ENCODE measurements at places on chromosomes 5 and 9. TPM values are rescaled to one million over a fixed set of nuclear protein-coding genes. Genes with fewer than 3 reads are reported as not detected.

DNA sequence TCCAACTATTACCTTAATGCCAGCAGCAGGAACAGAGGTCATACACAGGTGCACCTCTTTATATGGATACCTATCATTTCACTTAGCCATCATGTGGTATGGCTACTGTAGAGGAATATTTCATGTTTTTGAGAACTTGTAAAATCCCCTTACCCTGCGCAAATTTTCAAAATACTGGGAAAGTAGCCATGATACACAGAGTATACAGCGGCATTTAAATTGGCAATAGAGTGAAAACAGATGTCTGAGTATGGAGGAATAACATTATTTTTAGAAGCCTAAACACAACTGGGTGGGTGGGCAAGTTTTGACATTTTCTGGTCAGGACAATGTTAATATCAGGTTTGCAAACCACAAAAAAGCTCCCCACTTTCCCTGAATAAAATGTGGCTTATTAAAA, 109.5 kb downstream of the SMIM23 start:
- no peak for DNase-seq

GRCh38 chr9:6243746-6244145, 28.1 kb downstream of the IL33 start:
- DNase-seq = no peak

DNA sequence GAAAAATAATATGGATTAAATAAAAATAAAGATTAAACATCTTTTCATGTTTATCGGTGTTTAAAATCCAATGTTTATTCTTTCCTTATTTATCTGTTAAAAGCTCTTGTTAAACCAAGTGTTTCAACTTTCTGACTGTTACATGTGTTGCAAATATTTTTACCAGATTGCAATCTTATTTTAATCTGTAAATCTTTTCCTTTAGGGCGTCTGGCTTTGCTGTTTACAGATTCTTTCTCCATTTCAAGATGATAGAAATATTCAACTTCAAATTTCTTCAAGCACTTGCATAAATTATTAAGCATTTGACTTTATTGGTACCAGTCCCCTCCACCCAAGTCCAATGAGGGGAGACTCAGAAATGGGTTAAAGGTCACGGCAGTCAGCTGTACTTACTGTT, 16.9 kb upstream of the ABCA1 start:
- DNase-seq = no peak

DNA sequence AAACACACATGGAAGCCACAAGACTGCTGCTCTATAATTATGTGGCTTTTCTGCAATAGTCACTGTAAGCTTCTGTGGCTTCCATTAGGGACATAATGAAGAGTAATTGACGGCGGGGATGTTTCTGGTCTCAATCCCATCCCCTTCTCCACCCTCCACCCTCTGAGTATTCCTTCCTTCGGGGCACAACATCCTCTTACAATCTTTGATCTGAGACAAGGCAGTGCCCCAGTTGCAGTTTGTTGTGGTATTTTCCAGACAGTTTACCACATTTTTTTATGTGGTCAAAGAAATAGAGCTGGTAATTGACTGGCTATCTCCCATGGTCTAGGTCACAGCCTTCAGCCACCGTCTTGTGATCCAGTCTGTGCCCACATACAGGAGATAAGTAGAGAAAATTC, 277.7 kb downstream of the NR2F1-AS1 start:
- no peak for DNase-seq

DNA sequence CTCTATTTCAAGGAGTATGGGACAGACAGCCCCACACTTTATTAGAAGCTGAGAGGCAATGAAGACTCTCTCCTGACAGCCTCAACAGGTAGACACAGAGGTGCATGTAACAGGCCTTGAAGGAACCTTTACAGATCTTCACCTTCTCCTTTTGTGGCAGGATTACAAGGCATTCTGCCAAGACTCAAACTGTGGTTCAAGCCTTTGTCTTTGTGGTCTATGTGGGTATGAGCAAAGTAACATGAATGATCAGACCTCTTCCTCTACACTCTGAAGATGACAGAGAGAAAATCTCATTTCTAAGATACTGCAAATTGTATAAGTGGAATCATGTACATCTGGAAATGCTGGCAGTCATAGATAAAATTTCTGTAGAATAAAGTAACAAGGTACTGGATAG, 346.9 kb downstream of the CDH9 start:
- DNase-seq = no peak

Gene IFNK
- total RNA-seq = not detected

Measured in pancreas (tissue), 10 donors.